ENCODE measurements at places on chromosomes 4 and X.

DNA sequence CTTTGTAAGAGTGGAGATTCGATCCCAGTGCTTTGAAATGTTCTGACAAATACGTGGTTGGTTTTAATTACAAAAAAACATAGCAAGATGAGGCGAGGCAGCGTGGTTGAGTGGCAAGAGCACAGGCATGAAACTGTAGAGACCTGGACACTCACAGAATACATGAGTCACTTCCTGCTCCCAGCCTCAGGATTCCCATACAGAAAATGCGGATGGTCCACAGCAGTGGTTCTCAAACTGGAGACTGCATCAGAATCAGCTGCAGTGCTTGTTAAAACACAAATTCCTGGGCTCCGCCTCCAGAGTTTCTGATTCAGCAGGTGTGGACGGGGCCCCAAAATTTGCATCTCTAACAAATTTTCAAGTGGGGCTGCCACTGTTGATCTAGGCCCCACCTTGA, 10.1 kb downstream of the OTOP1 start:
- DNase-seq: no peak

- DNase-seq: no peak
Observed at GRCh38 chr4:187908731-187909130, 86.8 kb upstream of the ZFP42 start.

DNA sequence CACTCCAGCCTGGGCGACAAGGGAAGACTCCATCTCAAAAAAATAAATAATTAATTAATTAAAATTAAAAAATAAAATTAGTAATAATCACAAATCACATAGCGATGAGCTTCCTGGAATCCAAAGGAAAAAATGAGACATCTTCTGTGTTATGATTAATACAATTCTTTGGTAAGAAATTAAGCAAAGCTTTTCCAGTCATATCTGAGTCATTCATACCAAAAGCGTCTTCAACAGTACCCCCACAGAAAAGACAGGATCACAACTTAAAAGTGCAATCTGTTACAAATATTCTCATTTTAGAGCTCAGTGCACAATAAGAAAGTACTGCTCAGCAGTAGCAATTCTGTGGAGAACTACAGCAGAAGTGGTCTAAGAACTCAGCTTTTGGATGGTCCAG, 168.5 kb upstream of the MXRA5 start:
- no peak for DNase-seq

GRCh38 chr4:508675-509638, 9.9 kb downstream of the PIGG start:
- DNase-seq: no peak

GRCh38 chr4:95998311-95998710, 158.4 kb downstream of the PDHA2 start:
- no peak for DNase-seq

Data from activated gamma-delta T cell (primary cell).